ENCODE measurements at places on chromosomes 6 and 20. TPM values are rescaled to one million over a fixed set of nuclear protein-coding genes. Genes with fewer than 3 reads are reported as not detected.

The SPINT4 gene
- total RNA-seq = not detected

The UNC5CL gene
- 0.15 TPM for total RNA-seq

The MATN4 gene
- total RNA-seq = not detected

The MTFR2 gene
- total RNA-seq = 9.2 TPM

The SLC17A9 gene
- total RNA-seq = 21.3 TPM

The PPP1R3G gene
- total RNA-seq = 0.59 TPM

The ERMARD gene
- total RNA-seq = 16.2 TPM

The TUBB1 gene
- total RNA-seq = not detected

The VIP gene
- total RNA-seq = not detected

The CCDC170 gene
- total RNA-seq = 0.15 TPM

The DNAJC5 gene
- total RNA-seq = 23.8 TPM

The FIG4 gene
- total RNA-seq = 8.9 TPM

The TNFRSF6B gene
- 246 TPM for total RNA-seq

The ELOVL4 gene
- total RNA-seq = 5.1 TPM

The MYBL2 gene
- 54.1 TPM for total RNA-seq

The TSBP1 gene
- total RNA-seq = not detected

The ABHD16B gene
- total RNA-seq = not detected

The SYCP2 gene
- under 0.01 TPM for total RNA-seq

The ISM1 gene
- 0.15 TPM for total RNA-seq

The EDN1 gene
- 0.15 TPM for total RNA-seq

The RHAG gene
- not detected for total RNA-seq

The ARFGEF3 gene
- total RNA-seq = under 0.01 TPM

The CGA gene
- not detected for total RNA-seq

The PSMF1 gene
- total RNA-seq = 138 TPM

The PI16 gene
- not detected for total RNA-seq

The SLC22A3 gene
- total RNA-seq = not detected

The TINAG gene
- total RNA-seq = not detected

The GNRH2 gene
- not detected for total RNA-seq

The SAPCD1 gene
- 5.8 TPM for total RNA-seq

The CRIP3 gene
- total RNA-seq = not detected

The TMEM244 gene
- not detected for total RNA-seq

The ECT2L gene
- not detected for total RNA-seq

Data from bronchus fibroblast of lung (primary cell).